GM20000 (cell line): ENCODE measurements at places on chromosomes 6 and 20.

DNA sequence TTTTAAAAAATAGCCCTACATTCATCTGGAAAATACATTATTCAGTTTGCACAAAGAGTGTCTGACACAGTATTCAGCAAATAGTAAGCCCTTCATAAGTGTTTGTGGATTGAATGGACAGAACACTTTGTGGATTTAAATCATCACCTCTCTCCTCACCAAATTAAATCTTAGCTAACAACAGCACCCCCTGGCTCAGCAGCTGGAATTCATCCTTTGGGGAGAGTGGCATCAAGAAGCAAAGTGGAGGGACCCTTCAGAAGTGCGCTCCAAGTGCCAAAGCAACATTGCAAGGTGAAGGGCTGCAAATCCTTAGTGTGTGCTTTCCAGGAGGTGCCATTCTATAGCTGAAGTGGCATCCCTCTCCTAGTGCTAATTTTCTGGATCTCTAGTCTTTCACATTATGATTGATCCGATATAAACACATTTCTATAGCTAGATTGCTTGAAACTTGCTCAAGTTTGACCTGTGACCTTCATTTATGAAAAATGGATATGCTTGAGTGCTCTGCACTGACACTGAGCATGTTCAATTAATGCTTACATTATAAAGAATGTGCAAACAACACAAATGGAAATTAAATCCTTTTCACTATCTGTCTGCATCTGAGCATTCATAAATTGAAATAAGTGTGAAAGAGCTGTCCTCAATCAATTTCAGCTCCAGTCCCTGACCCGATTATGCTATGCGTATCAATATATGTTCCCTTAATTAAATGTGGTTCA is 891.7 kb downstream of the C6orf118 start:
- no peak for DNase-seq

DNA sequence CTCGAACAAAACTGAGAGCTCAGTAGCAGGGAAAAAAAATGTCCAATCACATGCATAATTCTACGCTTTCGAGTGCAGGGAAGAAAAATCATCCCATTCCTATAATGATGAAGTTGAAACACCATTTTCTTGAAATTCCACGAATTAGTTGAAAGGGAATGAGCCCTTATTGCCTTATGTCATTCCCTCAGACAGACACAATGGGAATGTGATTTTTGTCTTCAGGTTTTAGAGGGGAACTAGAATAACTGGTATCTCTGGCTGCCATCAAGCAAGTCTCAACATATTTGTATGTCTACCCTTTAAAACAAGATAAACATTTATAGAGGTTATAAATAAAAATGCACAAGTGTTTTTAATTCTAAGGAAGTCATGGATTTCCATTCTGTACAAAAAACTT is 87.9 kb downstream of the KIF13A start:
- no peak for DNase-seq

DNA sequence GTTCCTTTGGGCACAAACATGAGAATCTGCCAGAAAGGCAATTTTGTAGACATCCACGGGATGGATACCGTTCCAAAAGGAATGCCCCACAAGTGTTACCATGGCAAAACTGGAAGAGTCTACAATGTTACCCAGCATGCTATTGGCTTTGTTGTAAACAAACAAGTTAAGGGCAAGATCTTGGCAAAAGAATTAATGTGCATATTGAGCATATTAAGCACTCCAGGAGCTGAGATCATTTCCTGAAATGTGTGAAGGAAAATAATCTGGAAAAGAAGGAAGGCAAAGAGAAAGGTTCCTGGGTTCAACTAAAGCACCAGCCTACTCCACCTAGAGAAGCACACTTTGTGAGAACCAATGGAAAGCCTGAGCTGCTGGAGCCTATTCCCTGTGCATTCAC is 103.9 kb upstream of the ARG1 start:
- DNase-seq, result no peak

DNA sequence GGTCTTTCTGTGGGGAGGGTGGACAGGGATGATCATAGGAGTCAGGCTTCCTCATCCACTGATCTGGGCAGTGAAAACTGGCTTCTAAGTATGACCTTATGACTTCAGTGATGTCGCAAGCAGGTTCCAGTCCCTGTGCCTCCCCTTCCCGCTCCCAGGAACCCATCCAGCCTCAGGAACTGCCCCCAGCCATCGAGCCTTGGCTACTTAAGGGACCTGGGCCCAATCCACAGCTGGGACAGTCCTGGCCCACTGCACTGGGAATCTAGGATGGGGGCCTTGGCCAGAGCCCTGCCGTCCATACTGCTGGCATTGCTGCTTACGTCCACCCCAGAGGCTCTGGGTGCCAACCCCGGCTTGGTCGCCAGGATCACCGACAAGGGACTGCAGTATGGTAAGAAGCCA is at the start of gene LBP:
Gene LBP, plus strand, starts transcription at position 236 of the 405 bp plus-strand sequence. Its CDS starts 35 bp downstream, at position 271.
- DNase-seq, result no peak

- DNase-seq, result peak; percentile 62
These were observed 363.5 kb downstream of the ESR1 start for GRCh38 chr6:152170702-152171667.

DNA sequence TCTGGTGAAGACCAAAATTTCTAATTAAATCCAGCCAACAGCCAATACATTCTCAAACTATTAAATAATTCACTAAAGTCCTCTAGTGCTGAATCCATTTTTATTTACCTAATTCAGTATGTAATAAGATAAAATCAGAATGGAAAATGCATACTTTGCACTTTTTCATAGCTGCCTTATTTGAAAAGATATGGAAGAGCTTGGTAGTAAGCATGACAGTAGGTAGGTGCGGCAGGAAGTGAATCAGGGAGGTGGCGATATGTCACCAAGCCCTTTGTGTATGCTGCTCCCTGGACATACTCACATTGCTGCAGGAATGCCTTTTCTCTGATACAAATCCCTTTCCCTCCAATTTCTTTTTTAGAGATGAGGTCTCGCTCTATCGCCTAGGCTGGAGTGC is 10.2 kb upstream of the TGM3 start:
- DNase-seq, result no peak

- DNase-seq, result no peak
These were observed 12.4 kb downstream of the UBE2V1 start for GRCh38 chr20:50100552-50100951.

GRCh38 chr6:89098461-89098860 is 17.9 kb downstream of the PNRC1 start:
- DNase-seq, result no peak

DNA sequence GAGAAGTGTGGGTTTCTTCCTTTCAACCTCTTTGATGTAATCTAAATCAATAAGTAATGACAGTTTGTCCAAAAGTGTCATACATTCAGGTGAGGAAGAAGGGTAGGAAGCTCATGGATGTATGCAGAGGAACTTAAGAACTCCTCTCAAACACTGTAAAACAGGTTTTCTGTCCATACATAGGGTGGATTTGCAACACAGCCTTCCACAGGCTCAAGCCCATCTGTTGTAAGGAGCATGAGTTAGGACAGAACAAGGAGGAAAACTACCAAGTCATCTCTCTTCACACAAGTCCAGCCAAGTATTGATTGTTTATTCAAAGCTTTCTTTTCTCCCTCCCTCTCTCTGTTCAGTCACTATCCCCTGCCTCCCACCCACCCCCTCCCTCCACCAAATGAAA is 49.0 kb upstream of the CDYL start:
- no peak for DNase-seq

- DNase-seq, result no peak
These were observed 39.7 kb upstream of the PHIP start for GRCh38 chr6:79117752-79118151.

- DNase-seq, result no peak
These were observed 43.8 kb downstream of the TMEM244 start for GRCh38 chr6:129817332-129817731.

- peak; percentile 80 for DNase-seq
These were observed 85.2 kb upstream of the PHACTR3 start for GRCh38 chr20:59518881-59519706.

GRCh38 chr6:54156650-54157250 is 45.5 kb downstream of the MLIP start:
- no peak for DNase-seq

GRCh38 chr6:81608776-81609175 is 143.7 kb downstream of the TENT5A start:
- DNase-seq, result no peak

DNA sequence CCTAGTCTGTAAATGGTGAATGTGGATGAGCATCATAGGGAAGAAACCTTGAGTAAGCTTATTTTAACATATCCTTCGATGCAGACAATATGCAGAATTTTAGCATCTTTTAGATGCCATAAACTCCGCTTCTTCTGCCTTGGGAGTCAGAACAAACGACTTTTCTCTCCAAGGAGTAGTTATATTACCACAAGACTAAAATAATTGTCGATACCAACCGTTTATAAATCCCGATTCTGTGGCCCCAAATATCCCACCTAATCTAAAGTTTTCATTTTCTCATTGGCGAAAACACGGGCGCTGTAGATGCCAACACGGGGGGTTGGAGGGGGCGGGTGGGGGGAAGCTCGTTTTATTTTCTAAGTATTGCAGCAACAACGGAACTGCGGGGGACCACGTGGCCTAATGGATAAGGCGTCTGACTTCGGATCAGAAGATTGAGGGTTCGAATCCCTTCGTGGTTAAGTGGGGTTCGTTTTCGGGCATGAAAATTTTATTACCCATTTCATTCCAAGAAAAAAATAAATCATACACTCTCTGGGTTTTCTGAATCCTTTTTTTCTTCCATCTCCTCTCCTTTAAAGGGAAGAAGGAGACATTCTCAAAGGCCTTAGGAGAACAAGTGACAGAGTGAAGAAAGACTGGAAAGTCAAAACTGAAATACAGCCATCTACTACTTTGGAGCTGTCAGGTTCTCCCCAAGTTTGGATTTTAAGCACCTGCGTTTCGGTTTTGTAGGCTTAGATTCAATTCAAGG is 65.5 kb upstream of the BTN3A2 start:
- DNase-seq, result no peak

- no peak for DNase-seq
These were observed 84.1 kb downstream of the RNF217 start for GRCh38 chr6:125046107-125046925.

DNA sequence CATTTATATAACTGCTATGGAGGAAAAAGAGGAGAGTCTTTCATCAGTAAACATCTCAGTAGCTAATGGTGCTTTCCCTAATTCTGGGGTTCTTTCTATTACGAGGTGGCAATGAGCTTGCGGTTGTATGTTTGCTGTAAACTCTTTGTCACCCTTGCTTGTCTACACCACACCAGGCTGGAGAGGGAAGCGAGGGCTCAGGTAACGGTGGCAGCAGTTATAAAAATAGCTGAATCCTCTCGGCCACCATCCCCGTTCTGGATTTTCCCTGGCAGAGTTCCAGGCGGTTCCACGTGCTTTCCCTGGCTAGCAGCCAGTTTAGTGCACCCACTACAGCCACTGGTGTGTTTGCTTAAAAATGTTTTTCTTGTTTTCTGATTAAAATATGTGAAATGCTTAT is 39.0 kb downstream of the MAS1 start:
- peak; percentile 24 for DNase-seq

GRCh38 chr20:49583669-49584417 is 15.9 kb upstream of the PTGIS start:
- DNase-seq, result no peak

DNA sequence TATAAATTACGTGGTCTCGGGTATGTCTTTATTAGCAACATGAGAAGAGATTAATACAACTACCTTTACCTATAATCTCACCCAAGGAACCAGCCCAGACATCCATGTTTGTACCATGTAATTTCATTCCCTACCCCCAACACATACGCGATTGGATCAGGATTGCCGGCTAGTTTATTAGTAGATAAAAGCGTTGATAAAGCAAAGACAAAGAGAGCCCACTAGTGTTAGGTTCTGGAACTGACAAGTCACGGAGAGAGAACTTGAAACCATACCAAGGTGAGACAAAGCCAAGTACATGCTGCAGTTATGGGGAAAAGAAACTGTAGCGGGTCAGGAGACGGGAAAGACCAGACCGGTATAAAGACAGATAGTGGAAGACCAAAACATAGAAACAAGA is 37.4 kb upstream of the FAM135A start:
- DNase-seq, result no peak

GRCh38 chr6:30836431-30836866 is 47.9 kb upstream of the DDR1 start:
- no peak for DNase-seq

DNA sequence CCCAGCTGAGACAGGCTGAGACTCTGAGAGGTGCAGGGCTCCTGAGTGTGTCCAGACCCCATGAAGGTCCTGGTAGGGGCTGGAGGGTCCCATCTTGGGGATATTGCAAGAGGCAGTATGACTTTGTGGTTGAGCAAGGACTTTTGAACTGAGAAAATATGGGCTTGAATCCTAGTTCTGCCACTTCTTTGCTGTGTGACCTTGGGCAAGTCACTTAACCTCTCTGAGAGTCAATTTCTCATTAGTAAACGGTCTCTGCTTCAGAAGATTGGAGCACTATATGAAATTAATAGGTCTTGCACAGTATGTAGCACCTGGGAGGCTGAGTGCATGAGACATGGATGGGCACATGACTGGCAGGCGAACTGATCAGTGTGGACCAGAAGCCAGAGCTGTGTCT is 42.7 kb downstream of the TFEB start:
- DNase-seq, result no peak

GRCh38 chr6:36501686-36502085 is 45.6 kb downstream of the STK38 start:
- DNase-seq, result no peak

DNA sequence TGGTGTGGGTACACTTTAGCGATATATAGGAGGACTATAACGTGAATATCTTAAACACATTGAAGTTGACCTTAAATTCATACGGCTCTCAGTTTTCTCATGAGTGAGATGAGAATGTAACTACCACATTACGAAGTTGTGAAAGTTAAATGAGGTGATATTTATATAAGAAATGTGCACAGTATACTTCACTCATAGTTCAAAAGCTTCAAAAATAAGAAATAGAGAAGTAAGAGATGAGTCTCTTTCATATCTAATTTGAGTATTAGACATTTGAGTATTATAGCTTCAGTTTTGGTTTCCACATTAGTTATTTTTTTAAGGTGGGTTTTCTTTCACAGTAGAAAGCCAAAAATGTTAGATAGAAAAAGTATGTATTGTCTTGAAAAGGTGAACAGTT is 183.3 kb downstream of the NKAIN2 start:
- DNase-seq, result no peak

GRCh38 chr6:105814745-105815536 is 271.2 kb upstream of the PRDM1 start:
- no peak for DNase-seq

DNA sequence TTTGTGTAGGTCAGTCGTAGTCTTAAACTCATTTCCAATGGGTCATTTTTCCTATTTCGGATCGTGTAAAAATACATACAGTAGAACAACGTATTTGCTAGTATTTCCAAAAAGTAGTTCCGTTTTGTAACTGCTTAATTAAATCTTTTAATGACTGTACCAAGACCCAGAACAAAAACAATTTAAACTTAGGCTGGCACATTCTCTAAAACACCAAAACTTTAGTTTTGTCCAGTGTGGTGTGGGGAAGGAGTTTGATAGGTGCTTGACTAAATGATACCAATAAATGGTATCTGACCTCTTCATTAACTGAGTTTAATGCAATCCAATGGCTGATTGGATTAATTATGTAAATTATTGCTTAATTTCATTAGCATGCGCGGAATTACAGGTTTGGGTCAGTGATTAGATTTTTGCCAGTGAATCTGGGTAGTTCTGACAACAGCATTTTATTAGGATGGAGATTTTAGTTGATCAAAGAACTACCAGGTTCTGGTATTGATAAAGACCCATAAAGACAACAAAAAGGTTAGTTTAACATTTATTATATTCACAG is 20.8 kb downstream of the OR2B2 start:
- no peak for DNase-seq
